Stomach (tissue), 19 donors: ENCODE measurements at places on chromosomes 5 and 9. TPM values are rescaled to one million over a fixed set of nuclear protein-coding genes. Genes with fewer than 3 reads are reported as not detected.

- DNase-seq: no peak
These were observed 45.3 kb downstream of the FNIP1 start for GRCh38 chr5:131751506-131751905.

ACTBL2 gene
- total RNA-seq: not detected

GRCh38 chr9:91245431-91246313 is 116.0 kb downstream of the AUH start:
- no peak for DNase-seq

DNA sequence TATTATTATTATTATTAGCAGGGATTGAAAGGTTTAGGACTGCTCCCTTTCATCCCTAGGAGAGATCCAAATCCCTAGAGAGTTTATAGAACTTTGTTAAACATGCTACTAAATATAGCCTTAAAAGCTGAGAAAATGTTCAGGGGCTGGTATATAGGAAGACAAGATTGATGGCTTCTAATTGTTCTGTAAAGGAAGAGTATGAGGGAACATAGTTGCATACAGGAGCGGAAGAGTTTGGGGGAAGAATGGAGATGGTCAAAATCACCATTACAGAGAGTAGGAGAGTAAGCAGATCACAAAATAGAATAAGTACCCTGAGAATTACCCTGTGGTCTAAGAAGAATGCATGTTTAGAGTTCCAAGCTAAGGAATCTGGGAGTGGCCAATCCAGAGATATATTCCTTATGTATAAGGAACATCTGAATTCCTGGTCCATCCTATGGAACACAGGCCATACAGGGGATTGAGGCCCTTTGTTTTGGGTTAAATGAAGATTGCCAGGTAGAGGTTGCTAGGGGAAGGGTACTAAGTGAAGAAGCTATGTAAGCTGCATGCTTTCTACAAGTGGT is 158.0 kb upstream of the APC start:
- DNase-seq: no peak

DNA sequence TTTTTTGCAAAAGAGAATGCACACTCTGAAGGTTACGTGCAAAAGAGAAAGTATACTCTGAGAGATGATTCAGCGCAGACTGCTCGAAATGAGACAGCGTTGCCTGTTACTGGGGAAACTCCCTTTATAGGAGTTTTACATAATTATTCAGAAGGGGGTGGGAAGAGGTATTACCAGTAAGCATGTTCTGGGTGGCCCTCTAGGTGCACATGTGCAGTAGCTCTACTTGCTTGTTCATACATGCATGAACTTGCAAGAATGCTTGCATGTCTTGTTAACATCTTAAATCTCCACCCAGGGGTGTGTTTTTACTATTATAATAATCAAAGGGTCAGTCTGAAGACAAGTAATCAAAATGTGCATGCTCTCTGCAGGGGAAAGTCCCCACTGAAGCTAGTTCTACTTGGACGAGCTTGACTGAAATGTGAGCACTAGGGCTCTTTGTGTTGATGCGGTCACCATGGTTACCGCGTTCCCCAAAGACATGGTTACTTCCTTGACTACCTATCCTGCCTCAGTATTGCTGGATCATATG is 75.5 kb downstream of the SGCD start:
- DNase-seq: no peak

DNA sequence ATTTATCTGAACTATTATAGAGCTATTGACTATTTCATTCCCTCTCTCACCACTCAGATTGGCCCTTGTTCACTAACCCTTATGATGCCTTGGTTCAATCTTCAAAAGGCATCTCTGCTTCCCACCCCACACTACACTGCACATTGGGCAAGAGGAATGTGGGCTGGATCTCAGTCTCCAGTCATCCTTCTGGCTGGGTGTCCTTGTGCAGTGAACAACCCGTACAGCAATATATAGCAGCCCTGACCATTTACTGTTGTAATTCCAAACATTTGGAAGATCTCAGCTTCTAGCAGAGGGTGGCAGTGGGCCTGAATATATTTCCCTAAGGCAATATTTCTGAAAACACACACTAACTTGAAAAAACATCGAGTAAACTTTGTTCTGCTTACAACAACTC is 199.2 kb upstream of the GDNF start:
- no peak for DNase-seq

GRCh38 chr5:105907016-105907415 is 1763.7 kb downstream of the EFNA5 start:
- DNase-seq: no peak

SOX30 gene
- total RNA-seq: 0.29 TPM

SHB gene
- 19.2 TPM for total RNA-seq

- no peak for DNase-seq
These were observed at the start of gene LCP2 for GRCh38 chr5:170297589-170298462. TSS of gene LCP2 (minus strand) at chr5:170297777. CDS start at chr5:170297611, 166 bp downstream.

- DNase-seq: no peak
These were observed 200.8 kb upstream of the MEF2C start for GRCh38 chr5:89083791-89084190.

NOL6 gene
- total RNA-seq: 43.6 TPM

GRCh38 chr5:170143710-170144109 is 38.0 kb downstream of the FOXI1 start:
- no peak for DNase-seq

GRCh38 chr5:36607114-36607571 is 737 bp downstream of the SLC1A3 start:
- no peak for DNase-seq

SREK1 gene
- 162 TPM for total RNA-seq

GRCh38 chr9:128153947-128154695 is 4.9 kb downstream of the LCN2 start:
- no peak for DNase-seq

- peak; percentile 16 for DNase-seq
These were observed 6.1 kb downstream of the IL13 start for GRCh38 chr5:132663771-132664695.

GRCh38 chr9:109113892-109114609 is 5.7 kb downstream of the TMEM245 start:
- no peak for DNase-seq

- peak; percentile 43 for DNase-seq
These were observed 17.4 kb downstream of the FGF18 start for GRCh38 chr5:171436804-171437285.

- peak; percentile 94 for DNase-seq
These were observed 61.8 kb downstream of the PFDN1 start for GRCh38 chr5:140240987-140241706.

ZFP37 gene
- 3.5 TPM for total RNA-seq

DNA sequence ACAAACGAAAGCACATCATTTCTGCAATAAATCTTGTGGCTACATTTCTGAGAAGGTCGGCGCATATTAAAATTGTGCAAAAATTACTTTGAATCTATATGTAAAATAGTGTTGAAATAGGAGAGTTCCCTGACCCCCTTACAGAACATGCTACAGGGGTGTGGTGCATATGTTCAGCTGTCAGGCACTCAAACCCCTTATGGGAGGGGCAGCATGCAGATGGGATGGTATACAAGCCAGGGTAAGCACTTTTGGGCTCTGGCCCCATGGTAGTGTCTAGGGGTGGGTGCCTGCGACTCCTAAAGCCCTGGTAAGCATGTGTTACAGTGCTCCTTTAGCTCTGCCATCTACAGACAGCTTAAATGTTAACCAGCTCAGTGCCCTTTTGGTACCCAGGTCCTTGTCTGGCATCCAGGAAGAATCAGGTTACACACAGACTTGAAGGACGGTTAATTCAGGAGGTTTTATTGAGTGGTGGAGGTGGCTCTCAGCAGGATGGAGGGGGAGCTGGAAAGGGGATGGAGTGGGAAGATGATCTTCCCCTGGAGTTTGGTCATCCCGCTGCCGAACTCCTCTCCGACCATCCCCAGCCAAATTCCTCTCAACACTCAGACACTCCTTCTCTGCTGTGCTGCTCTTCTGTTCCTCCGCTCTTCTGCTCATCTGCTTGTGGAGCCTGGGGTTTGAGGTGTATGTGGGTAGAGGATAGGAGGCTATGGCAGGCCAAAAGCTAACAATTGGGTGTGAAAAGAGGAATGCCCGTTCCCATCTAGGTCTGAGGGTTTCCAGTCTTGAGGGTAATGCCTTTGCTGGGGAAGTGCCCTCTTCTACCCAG is 84.6 kb upstream of the RASEF start:
- DNase-seq: no peak

FBN2 gene
- total RNA-seq: 3.6 TPM

- DNase-seq: no peak
These were observed 753.2 kb upstream of the RIOK2 start for GRCh38 chr5:97936231-97936630.

- no peak for DNase-seq
These were observed 3.3 kb upstream of the TTC23L start for GRCh38 chr5:34835664-34836063.

- DNase-seq: peak; percentile 56
These were observed 5.6 kb downstream of the HRH2 start for GRCh38 chr5:175663186-175664184.

FEM1C gene
- 37.9 TPM for total RNA-seq

DNA sequence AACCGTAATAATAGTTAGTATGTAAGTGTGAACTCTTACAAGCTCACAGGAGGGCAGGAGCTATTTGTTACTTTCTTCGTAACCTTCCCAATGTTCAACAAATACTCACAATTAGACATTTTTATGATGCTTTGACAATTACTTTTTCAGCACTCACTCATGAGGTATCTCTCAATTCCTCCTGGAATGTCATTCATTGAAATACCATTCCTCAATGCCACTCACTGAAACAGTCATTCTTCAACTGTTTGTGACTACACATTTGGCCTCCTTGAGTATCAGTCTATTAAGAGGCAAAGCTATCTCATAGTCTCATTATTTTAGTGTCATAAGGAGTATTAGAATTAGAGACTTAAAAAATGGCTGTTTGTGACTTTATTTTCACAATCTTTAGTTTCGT is 734.1 kb upstream of the DMAC1 start:
- DNase-seq: no peak

SPINK5 gene
- total RNA-seq: 2.3 TPM

- no peak for DNase-seq
These were observed 2.8 kb upstream of the DUSP1 start for GRCh38 chr5:172773481-172774469.

NRG2 gene
- not detected for total RNA-seq

GRCh38 chr5:82129723-82130285 is 148.3 kb downstream of the RPS23 start:
- no peak for DNase-seq

SPATA31A3 gene
- total RNA-seq: not detected
